Stimulated activated CD8-positive, alpha-beta memory T cell treated with anti-CD3 and anti-CD28 coated beads, Interleukin-12 subunit alpha, Interleukin-12 subunit beta, amount 100 ng/mL, for 4 hours (primary cell): ENCODE measurements at places on chromosomes 6 and 20.
A peak's percentile ranks its signal among the peaks of the same experiment; 100 is the strongest.

DNA sequence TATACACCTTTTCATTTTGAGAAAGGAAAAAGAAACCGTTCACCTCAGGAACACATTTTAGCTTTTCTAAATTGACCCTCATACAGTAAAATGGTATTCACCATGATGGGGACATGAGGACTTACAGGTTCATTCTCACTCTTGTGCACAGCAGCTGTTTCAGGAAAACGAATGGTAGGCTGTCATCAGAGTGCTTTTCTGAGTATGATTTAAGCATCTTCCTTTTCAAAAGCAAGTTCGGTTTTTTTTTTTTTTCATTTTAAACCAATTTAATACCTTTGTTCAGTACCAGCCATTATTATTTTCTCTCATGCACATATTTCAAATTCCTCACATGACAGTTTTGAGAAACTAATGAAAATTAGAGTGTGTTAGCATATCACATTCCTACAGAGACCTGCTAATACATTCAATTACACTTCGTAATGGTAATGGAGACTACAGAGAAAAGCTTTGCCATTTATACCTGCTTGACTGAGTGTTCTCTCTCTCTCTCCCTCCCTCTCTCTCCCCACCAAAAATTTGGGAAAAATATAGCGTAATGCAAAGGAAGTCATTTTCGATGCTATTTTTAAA is 129.2 kb downstream of the SAMD5 start:
- DNase-seq = no peak

GRCh38 chr20:53950578-53950977 is 119.8 kb downstream of the BCAS1 start:
- DNase-seq = no peak

DNA sequence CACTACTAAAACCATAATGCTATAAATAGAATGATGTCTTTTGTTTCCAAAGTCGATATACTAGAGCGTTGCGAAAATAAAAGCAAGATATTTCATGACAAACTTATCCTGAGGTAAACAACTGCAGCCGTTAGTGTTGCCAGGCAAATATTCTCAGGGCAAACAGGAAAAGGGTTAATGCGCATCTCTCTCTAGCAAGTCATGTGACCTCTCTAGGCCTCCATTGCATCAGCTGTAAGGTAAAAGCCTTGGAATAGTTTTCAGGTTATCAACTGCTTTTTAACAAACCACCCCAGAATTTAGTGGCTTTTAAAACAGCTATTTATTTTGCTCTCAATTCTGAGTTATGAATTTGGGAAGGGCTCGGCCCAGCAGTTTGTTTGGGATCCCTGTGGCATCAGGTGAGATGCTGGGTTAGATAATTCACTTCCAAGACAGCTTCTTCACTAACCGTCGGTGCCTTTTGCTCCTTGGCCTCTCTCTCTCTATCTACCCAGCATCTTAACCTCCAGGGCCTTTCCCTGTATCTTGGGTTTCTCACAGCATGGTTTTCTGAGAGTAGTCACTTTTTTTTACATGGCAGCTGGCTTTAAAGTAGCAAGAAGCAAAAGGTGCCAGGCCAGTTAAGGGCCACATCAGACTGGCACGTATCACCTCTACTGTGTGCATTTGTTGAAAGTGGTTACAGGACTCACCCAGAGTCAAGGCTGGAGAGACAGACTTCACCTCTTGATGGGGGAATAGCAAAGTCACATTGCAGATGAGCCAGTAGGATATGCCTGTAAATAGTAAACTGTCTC is 39.2 kb upstream of the LTV1 start:
- DNase-seq = no peak

DNA sequence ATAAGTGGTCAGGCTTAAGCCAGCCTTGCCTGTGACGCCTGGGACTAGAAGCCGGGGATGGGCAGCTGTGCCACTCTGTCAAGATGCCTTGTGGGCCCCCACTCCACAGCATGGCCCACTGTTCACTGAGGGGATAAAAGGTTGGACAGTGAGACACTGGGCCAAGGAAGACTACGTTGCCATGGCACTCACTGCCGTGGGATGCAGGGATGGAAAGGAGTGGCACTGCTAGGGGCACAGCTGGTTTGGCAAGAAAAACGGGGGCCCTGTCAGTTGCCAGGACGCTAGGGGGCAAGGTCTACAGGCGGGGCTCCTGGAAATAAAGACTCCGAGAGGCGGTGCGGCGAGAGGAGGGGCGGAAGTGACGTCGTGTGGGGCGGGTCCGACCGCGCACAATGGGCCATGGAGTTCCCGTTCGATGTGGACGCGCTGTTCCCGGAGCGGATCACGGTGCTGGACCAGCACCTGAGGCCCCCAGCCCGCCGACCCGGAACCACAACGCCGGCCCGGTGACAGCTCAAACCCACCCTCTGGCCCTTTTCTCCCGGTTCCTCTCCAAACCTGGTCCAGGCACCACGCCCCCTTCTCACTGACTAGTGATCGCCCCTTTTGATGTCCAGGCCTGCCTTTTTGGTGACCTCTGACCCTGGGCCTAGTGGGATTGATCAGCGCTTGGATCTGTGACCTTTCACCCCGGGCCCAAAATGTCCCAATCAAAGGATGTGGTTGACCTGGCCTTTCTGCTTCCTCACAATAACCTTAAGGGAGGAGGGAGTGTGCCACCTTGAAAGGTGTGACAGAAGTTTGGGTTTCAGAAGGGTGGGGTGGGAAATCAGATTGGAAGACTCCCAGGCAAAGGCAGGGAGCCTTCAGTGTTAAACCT is at the start of gene ATAT1:
Gene ATAT1 (plus strand): TSS at position 391 of the 883 bp plus-strand sequence.
- peak; percentile 79 for DNase-seq

GRCh38 chr20:55586610-55587009 is 418.7 kb downstream of the CBLN4 start:
- DNase-seq = no peak

- DNase-seq = no peak
Measured at GRCh38 chr20:61934716-61935530, 130.8 kb downstream of the TAF4 start.

DNA sequence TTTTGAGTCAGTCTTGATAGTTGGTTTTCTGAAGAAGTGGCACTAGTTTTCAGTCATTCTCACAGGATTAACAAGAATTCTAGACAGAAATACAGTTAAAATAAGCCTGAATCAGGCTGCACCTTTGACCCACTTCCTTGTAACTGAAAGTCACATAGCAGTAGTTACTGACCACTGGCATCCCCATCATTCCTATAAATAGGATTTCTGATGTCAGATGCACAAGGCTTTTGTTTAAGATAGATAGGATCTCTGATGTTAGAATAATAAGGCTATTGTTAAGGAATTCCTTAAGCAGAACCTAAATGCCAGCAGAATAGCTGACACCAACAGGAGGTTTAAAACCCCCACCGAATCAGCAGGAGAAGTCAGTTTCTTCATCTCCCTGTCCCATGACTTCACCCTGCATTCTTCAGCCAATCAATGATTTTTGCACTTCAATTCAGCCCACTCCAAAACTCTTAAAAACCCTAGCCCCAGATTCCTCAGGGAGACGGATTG is 30.6 kb upstream of the ZBTB24 start:
- DNase-seq = no peak

GRCh38 chr6:54910921-54911320 is 64.3 kb downstream of the FAM83B start:
- DNase-seq = no peak

GRCh38 chr6:118551063-118552053 is 3.3 kb downstream of the PLN start:
- DNase-seq = no peak

- DNase-seq = no peak
Measured at GRCh38 chr6:142412241-142412640, 110.4 kb downstream of the ADGRG6 start.

DNA sequence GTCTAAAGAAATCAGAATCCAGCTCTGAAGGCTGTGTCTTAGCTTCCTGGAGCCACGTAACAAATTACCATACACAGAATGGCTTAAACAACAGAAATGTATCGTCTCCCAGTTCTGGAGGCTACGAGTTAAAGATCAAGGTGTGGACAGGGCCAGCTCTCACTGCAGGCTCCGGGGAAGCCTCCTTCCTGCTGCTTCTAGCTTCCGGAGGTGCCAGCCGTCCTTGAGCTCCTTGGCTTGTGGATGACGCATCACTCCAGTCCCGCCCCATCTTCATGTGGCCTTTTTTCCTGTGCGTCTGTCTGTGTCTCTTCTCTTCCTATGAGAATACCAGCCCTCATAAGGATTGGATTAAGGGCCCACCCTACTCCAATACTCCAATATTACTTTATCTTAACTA is 319.1 kb upstream of the QKI start:
- DNase-seq = no peak

DNA sequence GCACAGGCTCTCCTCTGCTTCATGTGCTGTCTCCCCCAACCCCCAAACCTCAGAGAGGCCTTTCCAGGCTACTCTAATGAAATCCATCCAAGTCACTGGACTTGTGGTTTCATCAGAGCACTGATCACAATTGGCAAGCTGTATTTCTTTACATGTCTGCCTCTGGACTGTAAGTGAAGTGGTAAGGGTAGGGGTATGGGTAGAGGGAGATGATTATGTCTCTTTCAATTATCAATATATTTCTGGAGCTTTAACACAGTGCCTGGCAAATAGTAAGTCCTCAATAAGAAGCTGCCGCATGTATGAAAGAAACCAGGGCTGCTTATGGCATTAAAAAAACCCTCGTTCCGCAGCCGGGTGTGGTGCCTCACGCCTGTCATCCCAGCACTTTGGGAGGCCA is 5.4 kb downstream of the TRERF1 start:
- DNase-seq = no peak

- DNase-seq = no peak
Measured at GRCh38 chr6:8707956-8708772, 272.8 kb upstream of the SLC35B3 start.

DNA sequence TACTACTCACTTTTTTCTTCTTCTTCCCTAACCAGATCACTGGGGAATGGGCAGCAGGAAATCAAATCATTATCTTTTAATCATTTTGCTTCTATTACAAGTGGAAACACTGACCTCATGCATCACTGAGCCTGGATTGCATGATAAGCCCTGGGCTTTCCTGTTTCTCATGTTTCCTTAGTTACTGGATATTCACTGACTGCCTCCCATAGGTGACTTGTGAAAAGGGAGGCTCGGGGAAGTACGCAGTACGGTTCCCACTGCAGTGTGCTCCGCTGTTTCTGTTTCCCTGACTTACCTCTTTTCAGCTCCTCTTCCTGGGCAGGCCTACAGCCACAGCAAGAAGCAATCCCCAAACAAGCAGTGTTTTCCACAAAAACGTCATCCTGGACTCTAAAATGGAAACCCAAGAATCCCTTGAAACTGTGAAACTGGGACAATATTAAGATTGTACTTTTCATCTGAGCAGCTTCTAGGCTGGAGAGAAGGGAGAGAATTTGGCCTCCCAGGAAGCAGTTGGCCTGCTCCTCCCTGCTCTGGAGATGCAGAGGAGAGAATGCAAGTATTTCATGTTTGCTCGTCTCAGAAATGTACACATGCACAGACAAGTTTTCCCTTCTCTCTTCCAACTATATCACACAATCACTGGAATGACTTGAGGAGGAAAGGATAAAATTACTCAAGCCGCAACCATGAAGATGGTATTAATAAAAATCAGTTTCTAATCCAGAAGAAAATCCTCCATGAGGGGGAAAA is 13.1 kb downstream of the BTNL2 start:
- DNase-seq = no peak

- DNase-seq = no peak
Measured at GRCh38 chr20:37941332-37941731, 38.4 kb downstream of the VSTM2L start.

DNA sequence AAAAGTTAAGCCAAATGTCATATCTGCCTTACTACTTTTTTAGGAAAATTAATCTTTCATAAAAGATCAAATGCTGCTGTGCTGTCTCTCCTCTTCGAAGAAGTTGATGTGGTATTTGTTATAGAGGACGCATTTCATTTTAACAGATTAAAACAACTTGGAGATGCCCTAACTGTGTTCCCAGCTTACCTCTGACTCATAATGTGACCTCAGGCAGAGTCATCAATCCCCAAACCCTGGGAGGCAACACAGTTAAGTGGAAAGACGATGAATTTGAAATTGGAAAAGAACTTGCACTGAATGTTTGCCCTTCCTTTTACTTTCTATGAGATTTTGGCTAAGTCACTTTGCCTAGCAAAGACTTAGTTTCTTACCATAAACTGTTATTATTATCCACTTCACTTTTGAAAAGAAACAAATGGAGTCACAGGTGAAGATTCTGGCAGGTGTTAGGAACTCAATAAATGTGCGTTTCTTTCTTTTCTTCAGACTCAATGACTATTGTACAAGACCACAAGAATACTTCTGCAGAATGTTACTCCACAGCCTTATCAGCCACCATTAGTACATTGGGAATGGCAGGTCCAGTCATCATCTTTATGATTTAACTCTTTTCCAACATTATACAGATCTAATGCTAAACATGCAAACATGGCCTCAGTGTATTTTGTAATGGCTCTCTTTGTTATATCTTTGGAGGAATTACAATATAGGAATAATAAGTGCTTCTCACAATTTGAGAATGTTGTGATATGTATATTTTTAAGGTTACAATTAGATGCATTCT is 102.6 kb downstream of the COL21A1 start:
- no peak for DNase-seq

GRCh38 chr6:163872335-163872734 is 457.8 kb downstream of the QKI start:
- DNase-seq = no peak

DNA sequence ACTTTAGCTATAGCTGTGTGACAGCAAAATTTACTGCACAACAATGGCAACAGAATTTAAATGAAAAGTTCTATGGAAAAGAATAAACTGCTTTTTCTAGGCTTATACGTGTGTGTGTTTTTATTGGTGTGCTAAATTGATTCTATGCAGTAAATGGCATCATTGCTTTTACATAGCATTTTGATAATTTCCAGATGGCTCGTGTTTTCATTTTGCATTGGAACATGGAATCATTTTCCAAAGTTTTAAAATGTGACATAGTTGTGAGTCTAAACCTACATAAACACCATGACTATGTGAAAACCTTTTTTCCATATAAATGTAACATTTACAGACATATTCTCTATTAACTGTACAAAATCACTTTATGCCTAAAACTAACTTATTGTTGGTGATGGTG is 127.8 kb downstream of the SIM1 start:
- no peak for DNase-seq

- DNase-seq = no peak
Measured at GRCh38 chr6:168999392-168999791, 254.3 kb downstream of the THBS2 start.

- no peak for DNase-seq
Measured at GRCh38 chr6:79313254-79313653, 78.8 kb upstream of the HMGN3 start.

GRCh38 chr20:12072221-12072953 is 154.7 kb downstream of the BTBD3 start:
- no peak for DNase-seq
